ENCODE measurements at places on chromosomes 3 and 15.
A peak's percentile ranks its signal among the peaks of the same experiment; 100 is the strongest.

- DNase-seq = no peak
Measured at GRCh38 chr3:61894988-61895935, 333.9 kb downstream of the PTPRG start.

DNA sequence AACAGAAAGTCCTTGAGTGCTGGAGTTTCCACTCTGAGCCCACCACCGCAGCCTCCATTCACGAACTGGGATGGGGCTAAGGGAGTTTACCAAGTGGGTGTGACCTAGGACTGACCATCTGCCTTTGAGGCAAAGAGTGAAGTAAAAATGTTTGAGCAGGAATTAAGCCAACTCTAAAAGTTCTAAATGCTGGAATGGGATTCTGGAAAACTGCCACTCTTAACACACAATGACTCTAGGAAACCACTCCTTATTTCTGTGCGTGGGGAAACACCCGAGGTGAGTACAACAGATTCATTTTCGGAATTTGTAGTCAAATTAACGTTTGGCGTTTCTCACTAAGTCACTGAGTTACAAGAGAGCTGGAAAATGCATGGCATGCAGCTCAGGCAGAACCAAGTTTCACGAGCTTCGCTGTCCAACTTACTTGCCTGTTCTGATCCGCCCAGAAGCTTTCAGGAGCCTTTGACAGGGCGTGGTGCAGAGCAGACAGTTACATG lies 31.6 kb downstream of the ISL2 start:
- DNase-seq = peak; percentile 6

DNA sequence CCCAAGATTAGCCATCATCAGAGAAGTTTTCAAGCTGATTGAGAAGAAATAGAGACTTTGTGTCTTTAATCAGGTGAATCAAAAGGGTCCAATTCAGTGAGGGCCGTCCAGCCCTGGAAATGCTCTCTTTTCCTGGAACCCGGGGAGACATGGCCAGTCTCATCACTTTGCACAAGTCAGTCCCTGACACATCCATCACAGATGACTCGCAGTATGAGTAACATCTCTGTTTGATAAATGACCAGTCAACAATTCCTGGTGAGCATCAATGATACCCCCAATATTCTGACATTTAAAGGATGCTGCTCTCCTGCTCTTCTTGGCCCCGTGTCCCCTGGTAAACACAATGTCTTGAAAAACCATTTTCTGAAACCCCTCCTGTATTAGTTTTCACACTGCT lies 26.7 kb downstream of the C3orf20 start:
- no peak for DNase-seq

- DNase-seq = no peak
Measured at GRCh38 chr3:118968640-118969039, 66.0 kb downstream of the IGSF11 start.

DNA sequence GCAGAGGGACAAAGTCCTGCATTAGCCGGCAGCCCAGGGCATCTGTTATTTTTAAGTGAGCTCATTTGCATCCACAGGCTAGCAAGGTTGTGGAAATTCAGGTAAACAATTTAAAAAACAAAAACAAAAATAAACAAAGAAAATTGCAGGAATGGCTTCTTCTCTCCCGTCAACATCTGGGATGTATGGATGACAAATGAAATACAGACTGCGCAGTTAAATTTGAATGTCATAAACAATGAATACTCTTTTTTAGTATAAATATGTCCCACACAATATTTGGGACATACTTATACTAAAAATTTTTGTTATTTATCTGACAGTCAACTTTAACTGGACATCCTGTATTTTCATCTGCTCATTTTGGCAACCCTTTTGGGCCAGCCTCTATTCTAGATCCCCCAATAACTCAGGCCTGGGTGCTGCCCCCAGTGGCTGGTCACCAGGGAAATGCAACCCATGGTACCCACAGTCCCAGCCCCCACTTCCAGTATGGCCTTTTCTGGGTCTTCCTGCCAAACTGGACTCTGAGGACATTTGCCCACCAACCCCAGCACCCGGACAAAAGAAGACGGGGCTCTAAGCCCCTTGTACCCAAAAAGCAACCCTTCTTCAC lies 12.7 kb downstream of the GRM2 start:
- DNase-seq = no peak

DNA sequence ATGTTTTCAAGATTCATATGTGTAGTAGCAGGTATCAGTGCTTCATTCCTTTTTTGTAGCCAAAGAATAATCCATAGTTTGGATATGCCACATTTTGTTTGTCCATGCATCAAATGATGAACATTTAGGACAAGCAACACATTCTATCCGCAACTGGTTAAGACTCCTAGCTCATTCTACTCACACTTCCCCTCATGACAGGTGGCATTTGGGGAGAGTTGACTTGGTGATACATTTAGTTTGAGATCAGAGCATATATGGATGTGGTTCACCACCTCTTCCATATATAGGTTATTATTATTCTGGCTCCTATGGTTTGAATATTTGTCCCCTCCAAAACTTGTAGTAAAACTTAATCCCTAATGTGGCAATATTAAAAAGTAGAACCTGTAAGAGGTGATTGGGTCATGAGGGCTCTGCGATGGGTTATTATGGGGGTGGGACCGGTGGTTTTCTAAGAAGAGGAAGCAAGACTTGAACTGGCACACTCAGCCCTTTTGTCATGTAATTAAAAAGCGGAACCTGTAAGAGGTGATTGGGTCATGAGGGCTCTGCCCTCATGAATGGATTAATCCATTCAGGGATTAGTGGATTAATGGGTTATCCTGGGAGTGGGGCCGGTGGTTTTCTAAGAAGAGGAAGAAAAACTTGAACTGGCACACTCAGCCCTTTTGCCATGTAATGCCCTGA lies 75.3 kb upstream of the HRH1 start:
- no peak for DNase-seq

- no peak for DNase-seq
Measured at GRCh38 chr3:10852066-10852808, 36.2 kb downstream of the SLC6A11 start.

DNA sequence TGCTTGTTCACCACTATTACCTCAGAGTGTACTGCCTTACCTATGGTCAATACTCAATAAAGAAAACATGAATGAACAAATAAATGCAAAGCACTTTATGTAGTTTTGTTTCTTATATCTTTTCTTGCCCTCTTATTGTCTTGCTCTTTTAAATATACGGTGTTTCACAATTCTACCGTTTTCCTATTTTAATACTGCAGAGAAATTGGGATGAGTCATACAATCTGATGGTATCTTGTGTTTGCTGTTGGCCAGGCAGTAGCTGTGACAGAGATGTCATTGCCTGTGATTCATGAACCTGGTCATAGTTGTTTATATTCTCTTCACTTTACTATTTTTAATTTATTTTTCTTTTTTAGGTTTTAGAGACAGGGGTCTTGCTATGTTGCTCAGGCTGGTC lies 48.3 kb downstream of the SERP1 start:
- DNase-seq = no peak

Measured in hindlimb muscle (tissue), 1 donor.